ENCODE measurements at places on chromosomes 3 and 15.

DNA sequence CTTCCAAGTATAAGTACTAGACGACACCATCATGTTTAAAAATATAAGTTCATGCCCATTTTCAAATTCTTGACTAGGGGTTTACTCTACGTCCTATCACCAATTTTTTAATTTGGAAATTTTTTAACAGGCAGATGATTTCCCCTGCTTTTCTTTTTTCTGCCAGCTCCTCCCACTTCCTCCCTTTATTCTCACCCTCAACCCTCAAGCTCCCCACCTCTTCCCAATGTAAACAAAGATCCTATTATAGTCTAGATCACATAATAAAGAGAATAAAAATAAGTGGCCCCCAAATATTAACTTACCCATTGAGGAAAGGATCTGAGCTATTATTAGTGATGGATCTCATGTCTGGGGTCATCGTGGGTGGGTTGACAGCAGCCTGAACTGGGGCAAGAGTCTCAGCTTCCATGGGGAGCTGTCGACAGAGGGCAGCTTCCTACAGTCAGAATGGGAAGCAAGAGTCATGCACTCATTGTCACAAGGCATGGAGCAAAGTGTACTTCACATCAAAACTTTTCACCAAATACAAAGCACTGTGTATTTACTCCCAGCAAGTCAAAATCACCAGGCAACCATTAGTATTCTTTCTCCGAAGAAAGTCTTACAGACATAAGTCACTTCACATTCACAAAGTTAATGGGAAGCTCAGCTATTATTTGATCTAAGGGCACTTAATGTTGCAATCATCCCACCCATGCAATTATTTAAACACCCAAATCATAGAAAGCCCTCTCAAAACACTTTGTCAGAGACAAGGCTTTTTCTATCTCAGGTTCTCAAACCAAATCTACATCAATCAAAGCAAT lies 53.2 kb downstream of the TM4SF4 start:
- H3K36me3 ChIP-seq: peaks cover 39% of the 10 kb centered on the region
- DNase-seq: peak; percentile 31
- H3K4me1 ChIP-seq: peaks cover 34% of the 10 kb centered on the region

DNA sequence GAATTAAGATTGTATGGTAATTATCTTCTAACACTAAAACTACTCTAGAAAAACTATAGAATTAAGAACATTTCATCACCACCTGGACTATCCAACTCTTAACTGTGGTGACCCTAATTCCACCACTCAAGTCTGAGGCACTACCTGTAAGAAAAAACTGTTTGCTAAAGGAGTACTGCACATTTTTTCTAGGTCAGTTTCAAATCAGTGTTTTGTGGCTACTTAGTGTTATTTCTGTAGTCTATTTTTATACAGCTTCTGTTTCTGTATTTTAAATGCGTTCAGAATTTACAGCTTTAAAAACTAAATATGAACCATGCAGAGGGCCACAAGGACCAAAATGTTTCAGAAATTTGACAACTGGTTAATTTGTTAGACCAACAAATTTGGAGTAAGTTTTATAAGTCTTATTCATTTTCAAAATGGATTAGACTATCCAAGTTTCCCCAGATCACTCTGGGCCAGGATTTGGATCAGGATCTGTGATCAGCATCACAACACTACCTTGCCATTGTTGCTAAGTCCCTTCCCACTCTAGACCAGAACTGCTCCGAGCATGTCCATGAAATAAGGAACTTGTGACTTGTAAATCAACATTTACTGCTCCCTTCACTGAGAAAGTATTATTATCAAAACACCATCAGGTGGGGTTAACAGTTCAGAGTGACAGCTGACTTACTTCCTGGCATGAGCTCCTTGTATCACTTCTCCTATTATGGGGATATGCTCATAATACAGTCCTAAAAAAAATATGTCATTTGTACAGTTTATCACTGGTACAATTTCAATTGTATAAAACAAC lies 8.6 kb downstream of the GLT8D1 start:
- H3K4me3 ChIP-seq: no peak overlapping the region
- H3K27ac ChIP-seq: no peak overlapping the region
- no peaks in the 10 kb centered on the region for H3K4me1 ChIP-seq
- no peak for DNase-seq

DNA sequence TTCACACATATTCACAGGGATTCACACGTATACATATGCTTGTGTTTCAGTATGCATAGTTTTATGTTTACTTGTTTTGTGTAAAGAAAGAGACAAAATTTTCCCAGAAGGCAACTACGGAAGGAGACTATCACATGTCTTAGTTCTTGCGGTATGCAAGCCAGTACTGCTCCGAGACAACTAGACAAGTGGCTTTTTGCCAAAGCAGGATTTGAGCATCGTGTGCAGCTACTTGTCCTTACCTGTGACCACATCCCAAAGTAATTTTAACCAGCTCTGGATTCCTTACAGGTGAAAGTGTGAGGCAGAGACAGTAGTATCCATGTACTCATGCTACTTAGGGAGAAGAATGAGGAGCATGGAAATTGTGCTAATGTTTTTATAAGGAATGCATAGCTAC lies 591.4 kb upstream of the NR2F2 start:
- H3K4me3 ChIP-seq: no peak overlapping the region
- peaks cover 2% of the 10 kb centered on the region for H3K27me3 ChIP-seq
- no peak for DNase-seq
- no peak overlapping the region for H3K27ac ChIP-seq
- H3K36me3 ChIP-seq: no peaks in the 10 kb centered on the region

GRCh38 chr3:16300881-16301359 lies 35.9 kb downstream of the OXNAD1 start:
- peaks cover 19% of the 10 kb centered on the region for H3K4me1 ChIP-seq
- peaks cover 46% of the 10 kb centered on the region for H3K36me3 ChIP-seq
- H3K4me3 ChIP-seq: no peak overlapping the region
- DNase-seq: no peak
- no peaks in the 10 kb centered on the region for H3K27me3 ChIP-seq

DNA sequence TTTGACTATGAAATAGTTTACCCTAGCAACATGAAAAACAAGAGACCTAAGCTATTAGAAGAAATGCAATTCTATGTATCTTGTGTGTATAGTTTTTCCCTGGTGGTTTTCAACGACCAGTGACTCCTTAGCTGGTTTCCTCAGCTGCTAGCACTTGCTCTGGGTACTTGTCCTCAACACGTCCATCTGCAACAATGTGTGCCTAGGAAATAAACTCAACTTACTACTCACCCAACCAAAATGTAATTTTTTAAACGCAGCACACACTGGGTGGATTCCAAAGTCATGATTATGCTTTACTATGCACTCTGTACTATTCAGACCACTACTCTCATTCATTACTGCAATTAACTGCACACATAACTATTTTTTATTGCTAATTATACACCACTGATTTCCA lies 31.0 kb downstream of the CPA3 start:
- H3K27me3 ChIP-seq: peaks cover 1% of the 10 kb centered on the region
- no peak overlapping the region for H3K4me3 ChIP-seq
- H3K4me1 ChIP-seq: no peaks in the 10 kb centered on the region

- peaks cover 7% of the 10 kb centered on the region for H3K4me1 ChIP-seq
- no peaks in the 10 kb centered on the region for H3K27me3 ChIP-seq
- H3K27ac ChIP-seq: no peak overlapping the region
- no peak overlapping the region for H3K4me3 ChIP-seq
Observed at GRCh38 chr3:30241721-30242120, 364.7 kb upstream of the TGFBR2 start.

DNA sequence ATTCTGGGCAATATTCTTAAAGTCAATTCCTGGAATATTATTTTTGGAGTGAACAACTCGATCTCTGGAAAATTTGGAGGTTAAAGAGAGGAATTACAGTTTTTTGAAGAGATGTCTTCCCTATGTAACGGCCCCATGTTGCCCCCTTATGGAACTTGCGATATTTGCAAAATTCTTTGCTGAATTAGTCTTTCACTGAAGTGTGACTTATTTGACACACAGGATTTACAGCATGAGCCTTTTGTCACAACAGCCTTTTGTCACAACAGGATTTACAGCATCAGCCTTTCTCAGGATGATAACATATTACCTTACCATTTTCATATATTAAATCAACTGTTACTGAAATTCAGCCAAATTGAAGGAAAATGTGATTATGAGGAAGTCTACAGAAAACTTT lies 37.8 kb upstream of the SPTSSB start:
- DNase-seq: peak; percentile 47
- peaks cover 3% of the 10 kb centered on the region for H3K4me1 ChIP-seq
- no peak overlapping the region for H3K27ac ChIP-seq
- peaks cover 1% of the 10 kb centered on the region for H3K27me3 ChIP-seq
- no peak overlapping the region for H3K4me3 ChIP-seq
- H3K36me3 ChIP-seq: no peaks in the 10 kb centered on the region

DNA sequence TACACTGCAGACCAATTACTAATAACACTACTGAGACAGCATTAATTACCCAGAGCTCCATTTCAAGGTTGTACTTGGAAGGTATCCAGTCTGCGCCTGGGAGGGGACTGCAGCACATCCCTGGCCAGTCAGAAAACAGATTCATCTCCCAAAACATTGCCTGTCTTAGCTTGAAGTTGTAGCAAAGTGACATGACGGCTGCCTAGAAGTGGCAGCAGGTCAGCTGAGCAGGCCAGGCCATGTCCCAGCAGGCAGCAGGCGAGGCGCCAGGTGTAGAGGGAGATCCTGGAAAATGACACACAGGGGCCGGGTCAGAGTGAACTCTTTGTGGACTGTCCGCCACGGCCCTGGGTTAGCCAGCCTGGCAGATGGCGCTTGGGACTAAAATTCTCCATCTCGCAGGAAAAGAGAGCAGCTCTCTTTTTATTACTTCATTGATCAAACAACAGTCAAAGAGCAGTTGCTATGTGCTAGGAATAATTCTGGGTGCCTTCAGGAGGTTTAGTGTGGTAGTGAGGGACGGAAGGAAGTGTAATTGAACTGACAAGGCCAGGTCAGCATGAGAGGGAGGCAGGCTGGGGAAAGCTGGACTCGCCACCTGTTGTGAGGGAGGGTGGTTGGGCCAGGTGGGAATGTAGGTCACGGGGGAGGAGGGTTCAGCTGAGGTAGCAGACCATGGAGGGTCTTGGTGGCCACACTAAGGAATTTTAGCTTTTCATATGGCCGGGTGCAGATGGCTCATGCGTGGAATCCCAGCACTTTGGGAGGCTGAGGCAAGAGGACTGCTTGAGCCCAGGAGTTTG lies 1.3 kb upstream of the MAP6D1 start:
- H3K27ac ChIP-seq: no peak overlapping the region
- H3K36me3 ChIP-seq: peaks cover 25% of the 10 kb centered on the region
- peaks cover 12% of the 10 kb centered on the region for H3K27me3 ChIP-seq
- DNase-seq: no peak
